ENCODE measurements at places on chromosomes 12 and 14.
A peak's percentile ranks its signal among the peaks of the same experiment; 100 is the strongest.

GRCh38 chr12:39573971-39574370, 45.6 kb downstream of the ABCD2 start:
- no peak for DNase-seq

DNA sequence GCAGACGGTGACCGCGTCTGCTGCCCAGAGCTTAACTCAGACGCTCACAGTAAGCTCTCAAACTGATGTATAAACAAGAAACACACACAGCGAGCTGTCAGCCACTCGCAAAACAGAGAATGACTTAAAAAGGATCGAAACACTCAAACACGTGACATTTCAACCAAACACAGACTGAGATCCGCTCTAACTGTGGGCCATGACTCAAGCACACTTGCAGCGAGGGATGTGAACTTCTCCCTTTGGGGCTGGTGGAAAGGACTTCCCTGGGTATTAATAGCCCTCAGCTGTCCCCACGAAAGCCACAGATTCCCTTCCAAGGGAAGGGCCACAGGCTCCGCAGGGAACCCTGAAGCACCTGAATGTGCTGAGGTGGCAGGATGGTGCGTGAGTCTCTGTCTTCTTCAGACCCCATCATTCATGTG, 29.1 kb downstream of the CCDC88C start:
- DNase-seq, result no peak

GRCh38 chr12:87953256-87953860, 75.8 kb downstream of the C12orf50 start:
- DNase-seq, result no peak

GRCh38 chr14:65704850-65705249, 292.3 kb downstream of the FUT8 start:
- peak; percentile 32 for DNase-seq

GRCh38 chr14:69763761-69764510, 3.0 kb upstream of the SRSF5 start:
- peak; percentile 39 for DNase-seq

DNA sequence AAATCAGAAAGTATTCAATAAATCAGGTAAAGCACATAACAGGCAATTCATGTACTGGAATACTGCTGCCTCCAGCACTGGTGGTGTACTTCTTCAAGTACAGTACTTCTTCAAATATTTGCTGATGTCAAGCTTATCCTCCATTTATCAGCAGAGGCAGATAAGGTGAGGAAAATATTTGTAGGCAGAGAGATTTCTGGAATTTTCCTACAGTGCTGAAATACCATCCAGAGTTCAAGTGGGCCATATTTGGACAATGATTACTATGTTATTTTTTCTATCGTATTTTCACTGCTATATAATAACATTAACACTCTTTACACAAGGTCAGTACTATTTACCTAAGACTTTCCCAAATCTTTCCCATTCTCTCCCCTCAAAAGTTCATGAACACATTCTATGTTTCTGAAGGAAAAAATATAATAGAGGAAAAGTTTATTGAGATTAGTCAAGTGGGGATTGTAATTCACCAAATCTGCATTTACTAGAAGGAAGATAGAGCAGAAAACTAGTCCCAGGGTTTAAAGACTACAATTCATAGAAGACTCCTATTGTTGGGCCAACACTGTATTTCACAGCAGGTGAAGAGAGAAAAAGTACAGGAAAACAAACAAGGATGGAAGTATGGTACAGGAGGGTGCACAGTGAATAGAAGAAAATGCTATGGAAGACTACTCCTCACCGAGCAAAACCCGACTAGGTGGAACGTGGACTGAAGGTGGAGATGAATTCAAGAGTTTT, 141.1 kb downstream of the PAWR start:
- DNase-seq, result no peak

- DNase-seq, result no peak
These were observed 2.5 kb upstream of the CTDSP2 start for GRCh38 chr12:57849035-57849434.

GRCh38 chr12:109448272-109448671, 28.8 kb downstream of the KCTD10 start:
- DNase-seq, result no peak

- DNase-seq, result no peak
These were observed at the start of gene SLC2A14 for GRCh38 chr12:7872566-7873319. Gene SLC2A14 (minus strand): TSS chr12:7872915. CDS start chr12:7869880, 3,035 bp downstream.

DNA sequence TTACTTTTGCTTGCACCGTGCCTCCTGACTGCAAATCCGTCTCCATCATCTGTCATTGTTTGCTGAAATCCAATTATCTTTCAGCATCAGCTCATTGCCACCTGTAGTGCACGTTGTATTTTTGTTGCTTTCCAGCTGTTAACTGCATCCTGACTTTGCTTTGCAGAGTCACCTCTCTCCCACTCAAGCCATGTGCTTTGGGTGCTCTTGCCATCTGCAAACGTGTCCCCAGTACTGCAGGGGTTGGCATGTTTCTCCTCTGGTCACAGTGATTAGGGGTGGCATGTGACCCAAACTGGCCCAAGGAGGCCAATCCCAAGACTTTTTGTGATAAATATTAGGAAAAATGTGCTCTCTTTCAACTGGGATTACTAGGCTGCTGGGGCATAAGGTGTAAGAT, 10.5 kb upstream of the TMED2 start:
- no peak for DNase-seq

GRCh38 chr12:63301311-63301710, 150.3 kb upstream of the AVPR1A start:
- no peak for DNase-seq

DNA sequence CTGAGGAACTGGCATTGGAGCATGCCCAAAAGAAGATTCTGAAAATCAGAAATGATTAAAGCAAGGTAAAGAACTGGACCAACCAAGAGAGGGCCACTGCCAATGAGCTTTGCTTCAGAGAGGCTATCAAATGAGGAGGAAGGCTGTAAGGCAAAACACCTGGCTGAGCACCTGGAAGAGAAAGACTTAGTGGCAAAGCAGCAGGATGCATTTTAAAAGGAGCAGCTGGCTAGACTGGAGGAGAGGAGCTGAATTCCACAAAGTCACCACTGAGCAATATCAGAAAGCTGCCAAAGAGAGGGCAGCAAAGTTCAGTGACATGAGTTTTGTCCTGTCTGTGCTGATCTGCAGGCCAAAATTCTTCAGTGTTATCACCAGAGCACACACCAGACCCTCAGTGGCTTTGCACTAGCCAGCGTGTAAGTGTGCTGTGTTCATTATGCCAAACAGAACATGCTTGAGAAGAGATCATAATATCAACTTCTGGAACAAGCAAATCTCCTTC, 338.7 kb downstream of the TRHDE start:
- DNase-seq, result no peak

DNA sequence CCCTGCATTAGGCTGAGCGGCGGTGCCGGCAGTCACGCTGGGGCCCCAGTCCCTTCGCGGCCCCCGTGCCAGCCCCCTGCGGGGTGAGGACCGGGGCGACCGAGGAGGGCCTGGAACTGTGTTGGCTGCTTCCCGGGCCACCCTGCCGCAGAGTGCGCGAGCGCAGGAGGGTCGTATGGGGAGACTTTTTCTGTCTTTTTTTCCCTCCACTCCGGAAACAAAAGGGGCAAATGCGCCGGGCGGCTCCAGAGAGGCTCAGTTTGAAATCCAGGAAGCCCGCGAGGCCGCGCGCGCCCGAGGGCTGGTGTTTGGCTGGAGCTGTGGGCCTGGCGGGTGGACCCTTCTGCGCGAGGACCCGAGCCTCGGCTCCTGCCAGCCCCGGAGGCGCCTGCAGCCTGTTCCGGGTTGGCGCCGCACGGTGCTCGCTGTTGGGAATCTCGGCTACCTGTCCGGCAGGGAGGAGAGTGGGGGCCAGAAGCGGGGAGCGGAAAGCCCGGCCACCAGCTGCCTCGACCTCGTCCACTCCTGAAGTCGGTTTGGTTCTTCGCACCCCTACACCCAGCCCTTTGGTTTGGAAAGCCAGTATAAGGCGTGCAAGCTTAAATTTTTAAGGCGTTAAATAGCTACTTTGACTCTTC, 638 bp downstream of the PLEKHG3 start:
- DNase-seq, result peak; percentile 37

- no peak for DNase-seq
These were observed 26.5 kb upstream of the PLD4 start for GRCh38 chr14:104898195-104898558.

DNA sequence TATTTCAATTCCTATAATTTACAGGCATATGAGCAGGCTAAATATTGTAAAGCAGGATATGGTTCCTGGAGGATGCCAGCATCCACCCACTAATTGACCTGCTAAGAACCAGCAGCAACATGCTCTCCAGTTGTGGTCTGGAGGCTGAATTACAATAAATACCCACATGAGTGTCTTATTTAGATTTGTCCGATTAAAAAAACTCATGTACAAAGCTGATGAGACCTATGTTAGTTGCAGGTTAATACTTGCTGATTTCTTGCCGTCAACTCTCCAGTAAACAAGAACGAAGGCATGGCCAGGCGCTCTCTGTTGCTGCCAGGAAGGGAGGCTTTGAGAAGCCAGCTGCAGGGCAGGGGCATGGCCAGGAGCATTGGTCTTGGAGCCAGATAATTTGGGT, 169.3 kb upstream of the PRICKLE1 start:
- DNase-seq, result no peak

GRCh38 chr14:92949496-92950192, 26.7 kb downstream of the CHGA start:
- no peak for DNase-seq

GRCh38 chr14:75430526-75430925, 2.7 kb downstream of the JDP2 start:
- no peak for DNase-seq

GRCh38 chr12:102484428-102484958, 4.1 kb upstream of the IGF1 start:
- DNase-seq, result peak; percentile 57

- DNase-seq, result no peak
These were observed 185.3 kb downstream of the TSPAN9 start for GRCh38 chr12:3262470-3262869.

- no peak for DNase-seq
These were observed 18.0 kb upstream of the MYO1H start for GRCh38 chr12:109329686-109330085.

GRCh38 chr14:36785511-36785910, 123.9 kb downstream of the PAX9 start:
- DNase-seq, result no peak

DNA sequence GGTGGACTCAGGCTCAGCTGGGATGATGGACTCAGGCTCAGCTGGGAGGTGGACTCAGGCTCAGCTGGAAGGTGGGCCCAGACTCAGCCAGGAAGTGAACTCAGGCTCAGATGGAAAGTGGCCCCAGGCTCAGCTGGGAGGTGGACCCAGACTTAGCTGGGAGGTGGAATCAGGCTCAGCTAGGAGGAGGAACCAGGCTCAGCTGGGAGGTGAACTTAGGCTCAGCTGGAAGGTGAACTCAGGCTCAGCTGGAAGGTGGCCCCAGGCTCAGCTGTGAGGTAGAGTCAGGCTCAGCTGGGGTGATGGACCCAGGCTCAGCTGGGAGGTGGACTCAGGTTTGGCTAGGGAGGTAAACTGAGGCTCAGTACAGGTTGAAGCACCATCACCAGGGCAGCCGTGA, 21.8 kb upstream of the C14orf180 start:
- DNase-seq, result no peak

- no peak for DNase-seq
These were observed 120.8 kb upstream of the PLXNC1 start for GRCh38 chr12:94027561-94027960.

DNA sequence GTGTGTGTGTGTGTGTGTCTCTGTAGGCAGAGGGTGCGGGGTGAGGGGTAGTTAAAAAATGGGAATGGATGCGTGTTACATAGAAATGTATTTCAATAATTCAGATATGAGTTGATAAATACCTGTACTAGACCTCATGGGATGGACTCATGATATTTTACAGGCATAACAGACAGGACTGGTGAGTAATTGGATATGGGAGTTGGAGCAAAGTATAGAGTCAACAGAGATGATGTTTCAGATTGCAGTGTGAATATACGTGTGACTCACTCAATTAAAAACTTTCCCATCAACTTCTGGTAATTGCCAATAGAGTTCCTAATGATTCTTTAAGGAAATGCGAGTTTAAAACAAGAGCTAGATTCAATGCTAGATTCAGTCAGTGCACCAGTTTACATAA, 711.9 kb downstream of the C12orf50 start:
- no peak for DNase-seq

- DNase-seq, result peak; percentile 8
These were observed 15.0 kb downstream of the CCND2 start for GRCh38 chr12:4288296-4289131.

DNA sequence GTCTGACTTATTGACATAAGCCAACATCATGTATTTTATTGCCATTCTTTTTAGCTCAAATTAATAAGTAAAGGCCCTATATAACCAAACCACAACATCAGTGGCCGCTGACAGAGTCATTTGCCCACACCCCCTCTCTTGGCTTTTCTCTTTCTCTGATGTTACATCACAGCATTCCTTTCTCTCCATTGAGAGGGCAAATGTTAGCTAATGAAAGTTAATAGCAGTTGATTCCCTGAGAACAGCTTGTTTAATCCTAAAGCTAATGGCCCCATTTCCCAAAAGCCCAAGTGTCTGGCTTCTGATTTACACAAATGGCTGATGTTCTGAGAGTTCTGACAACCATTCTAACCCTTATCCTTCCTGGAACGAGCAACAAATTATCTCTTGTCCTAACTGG, 308.8 kb downstream of the SNAPC1 start:
- DNase-seq, result no peak

GRCh38 chr14:87108726-87109125, 884.3 kb downstream of the GALC start:
- no peak for DNase-seq

DNA sequence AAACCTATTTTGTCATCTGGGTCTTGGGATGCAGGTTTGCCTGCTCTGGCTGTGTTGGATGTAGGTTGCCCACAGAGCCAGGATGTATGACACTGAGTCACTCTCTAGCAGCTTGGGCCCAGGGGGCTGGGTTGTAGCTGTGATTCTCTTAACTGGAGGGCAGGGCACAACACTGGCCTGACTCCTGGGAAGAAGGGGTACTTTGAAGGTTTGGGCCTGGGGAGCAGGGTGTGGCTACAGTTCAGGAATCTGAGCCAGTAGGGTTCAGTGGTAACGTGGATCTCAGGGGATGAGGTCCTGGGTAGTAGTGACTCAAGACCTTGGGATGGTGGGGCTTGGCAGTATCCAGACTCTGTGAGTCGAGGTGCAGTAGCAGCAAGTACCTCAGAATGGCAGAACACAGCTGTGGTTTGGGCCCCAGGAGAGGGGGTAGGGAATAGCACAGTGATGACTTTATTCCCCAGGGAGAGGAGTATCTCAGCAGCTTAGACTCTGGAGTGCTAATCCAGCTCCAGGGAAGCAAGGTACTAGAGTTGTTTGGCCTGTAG, 25.7 kb downstream of the TBC1D15 start:
- no peak for DNase-seq

DNA sequence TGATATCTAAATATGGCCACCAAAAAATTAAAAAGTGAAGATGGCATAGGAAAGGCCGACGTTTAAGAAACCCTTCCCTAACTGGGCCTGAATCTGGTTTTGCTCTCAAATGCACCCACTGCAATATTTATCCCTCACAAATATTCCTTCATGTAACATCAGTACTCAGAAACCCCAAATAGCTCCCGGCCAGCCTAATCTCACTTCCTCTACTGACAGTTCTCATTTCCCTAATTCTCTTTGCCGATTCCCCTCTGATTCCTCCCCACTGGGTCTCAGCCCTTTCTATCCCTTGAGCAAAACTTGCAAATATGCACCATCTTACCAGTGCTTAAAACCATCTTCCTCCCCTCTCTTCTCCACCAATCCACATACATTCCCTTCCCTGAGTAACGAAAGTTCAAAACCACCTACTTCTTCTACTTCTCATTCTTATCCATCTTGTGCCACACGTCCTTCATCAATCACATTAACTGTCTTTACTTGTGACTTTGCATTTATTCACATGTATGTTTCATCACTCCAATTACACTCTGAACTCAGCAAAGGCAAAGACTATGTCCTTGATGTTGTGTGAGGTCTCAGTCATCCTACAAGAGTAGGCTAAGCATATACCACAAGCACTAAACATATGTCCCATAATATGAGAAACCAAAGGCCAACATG, 23.1 kb downstream of the KCNK10 start:
- no peak for DNase-seq
